ENCODE measurements at places on chromosomes 11 and 22. TPM values are rescaled to one million over a fixed set of nuclear protein-coding genes. Genes with fewer than 3 reads are reported as not detected.

The RNF214 gene
- total RNA-seq = 12.3 TPM

The AMBRA1 gene
- total RNA-seq = 27.3 TPM

The GLB1L2 gene
- 0.17 TPM for total RNA-seq

The JHY gene
- total RNA-seq = 0.47 TPM

The OLFML1 gene
- not detected for total RNA-seq

The MPZL2 gene
- total RNA-seq = 73.5 TPM

The PHOX2A gene
- not detected for total RNA-seq

The BTG4 gene
- not detected for total RNA-seq

The RGL4 gene
- total RNA-seq = not detected

The NXPE1 gene
- total RNA-seq = not detected

Measured in dermis blood vessel endothelial cell (primary cell).